ENCODE measurements at places on chromosomes 2 and 18.

DNA sequence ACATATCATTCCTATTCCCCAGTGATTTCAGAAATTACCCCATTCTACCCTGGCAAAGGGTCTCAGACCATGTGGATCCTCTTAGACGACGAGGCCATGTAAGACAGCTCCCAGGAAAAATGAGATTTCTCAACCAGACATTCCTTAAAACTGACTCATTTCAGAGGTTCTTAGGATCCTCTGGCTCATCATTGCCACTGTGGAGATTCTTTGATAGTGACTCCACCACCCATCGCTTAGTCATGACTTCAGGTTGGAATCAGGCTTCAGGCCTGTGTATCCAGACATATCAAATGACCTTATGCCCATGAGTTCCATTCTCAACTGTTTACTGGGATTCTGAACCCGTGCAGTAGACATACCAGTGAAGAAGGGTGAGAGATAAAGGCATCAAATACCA is 245.6 kb upstream of the TCF4 start:
- DNase-seq, result peak; percentile 96

DNA sequence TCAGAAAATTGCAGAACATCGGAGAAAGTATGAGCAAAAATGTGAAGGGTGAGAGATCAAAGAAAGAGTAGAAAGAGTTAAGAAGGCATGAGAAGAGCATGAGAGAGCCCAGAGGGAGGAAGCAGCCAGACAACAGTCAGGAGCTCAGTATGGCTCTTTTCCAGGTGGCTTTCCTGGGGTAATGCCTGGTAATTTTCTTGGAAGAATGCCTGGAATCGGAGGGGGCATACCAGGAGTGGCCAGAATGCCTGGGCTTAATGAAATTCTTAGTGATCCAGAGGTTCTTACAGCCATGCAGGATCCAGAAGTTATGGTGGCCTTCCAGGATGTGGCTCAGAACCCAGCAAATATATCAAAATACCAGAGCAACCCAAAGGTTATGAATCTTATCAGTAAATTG is 271.8 kb upstream of the TFPI start:
- no peak for DNase-seq

DNA sequence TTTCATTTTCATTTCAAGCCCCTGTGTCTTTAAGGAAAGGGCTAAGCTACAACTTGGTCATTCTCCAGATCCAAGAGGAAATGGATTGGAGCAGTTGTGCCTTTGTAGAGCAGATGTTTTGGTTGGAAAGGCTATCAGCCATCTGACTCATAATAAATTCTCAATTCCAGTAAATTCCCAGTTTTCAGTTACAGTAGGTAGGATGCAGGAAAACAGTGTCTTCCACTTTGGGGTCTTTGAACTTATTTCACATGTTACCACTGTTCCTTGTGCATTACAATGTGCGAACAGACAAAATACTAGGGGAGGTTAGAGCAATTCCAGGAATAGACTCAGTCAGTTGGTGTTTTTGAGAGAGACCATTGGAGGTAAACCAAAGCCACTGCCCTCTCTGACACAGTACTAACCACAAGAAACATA is 211.9 kb downstream of the BABAM2 start:
- peak; percentile 13 for DNase-seq

DNA sequence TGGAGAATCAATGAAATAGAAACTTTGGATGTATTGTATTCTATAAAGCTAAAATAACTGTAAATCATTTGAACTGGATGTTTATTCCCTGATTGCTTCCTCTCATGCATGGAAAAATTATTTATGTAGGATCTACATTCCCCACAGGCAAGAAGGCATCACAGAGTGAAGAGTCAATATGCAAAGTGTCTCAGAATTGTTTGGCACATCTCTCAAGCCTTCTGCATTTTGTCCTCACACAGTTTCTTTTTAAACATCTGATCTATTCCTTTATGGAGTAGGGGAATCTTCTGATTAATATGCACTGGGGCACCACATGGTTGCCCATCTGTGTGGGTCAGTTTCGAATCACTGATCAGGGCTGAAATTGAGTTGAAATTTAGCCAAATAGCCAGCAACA is 465.4 kb downstream of the ZNF804A start:
- no peak for DNase-seq

All from mammary epithelial cell (primary cell).